ENCODE measurements at places on chromosomes 7 and 10.

GRCh38 chr10:100510533-100511308 is 8.9 kb downstream of the SEC31B start:
- no peak for DNase-seq

DNA sequence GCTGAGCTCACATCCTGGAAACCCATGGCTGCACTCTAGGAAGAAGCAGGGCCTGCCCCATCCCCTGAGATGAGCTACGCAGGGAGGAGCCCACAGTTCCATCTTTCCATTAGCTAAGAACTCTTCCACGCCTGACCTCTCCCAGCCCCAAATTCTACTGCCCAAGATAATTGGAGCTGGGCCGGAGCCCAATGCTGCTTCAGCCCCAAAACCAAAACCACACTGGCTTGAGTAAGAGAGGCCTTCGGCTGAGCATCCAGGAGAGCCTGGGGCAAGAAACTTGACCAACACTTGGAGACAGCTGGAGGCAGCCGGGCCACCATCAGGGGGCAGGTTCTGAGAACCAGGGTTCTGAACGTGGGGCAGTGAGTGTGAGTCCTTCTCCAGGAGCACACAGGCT is 116.1 kb upstream of the ZMIZ1 start:
- no peak for DNase-seq

DNA sequence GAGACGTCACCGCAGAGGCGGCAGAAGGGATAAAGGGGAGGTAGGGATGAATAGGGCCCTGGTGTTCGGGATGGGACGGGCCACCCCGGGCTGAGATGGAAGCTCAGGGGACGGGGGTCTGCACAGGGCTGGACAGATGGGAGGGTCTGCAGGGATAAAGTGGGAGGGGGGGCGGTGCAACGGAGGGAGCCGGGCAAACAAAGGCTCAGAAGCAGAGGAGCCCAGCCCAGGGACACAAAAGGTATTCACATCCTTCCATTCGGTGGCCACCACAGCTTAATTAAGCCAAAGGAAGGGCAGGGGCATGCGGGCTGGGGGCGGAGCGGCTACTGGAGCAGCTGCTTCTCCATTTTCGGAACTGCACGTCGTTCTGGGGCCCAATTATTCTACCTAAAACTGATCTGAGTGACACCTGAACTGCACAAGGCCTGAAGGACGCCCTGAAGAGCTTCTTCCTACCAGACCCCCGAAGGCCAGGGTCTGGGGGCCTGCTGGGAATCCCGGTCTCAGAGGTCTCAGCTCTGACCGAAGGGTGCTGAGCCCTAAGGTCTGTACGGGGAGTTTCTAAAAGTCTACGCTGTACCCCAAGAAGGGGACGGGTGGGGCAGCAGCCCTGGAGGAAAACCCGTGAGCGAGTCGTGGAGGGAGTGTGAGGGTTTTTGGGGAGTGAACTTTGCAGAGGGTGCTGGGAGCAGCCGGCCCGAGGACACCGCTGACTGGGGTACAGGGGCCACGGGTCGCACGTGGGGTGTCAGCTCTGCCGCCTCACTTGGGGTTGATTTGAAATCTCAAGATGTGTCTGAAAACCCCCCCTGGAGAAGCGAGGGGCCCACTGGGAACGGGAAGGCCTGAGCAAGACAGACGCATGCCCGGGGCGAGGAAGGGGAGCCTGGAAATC is 334.8 kb downstream of the DNAJB6 start:
- DNase-seq: no peak

DNA sequence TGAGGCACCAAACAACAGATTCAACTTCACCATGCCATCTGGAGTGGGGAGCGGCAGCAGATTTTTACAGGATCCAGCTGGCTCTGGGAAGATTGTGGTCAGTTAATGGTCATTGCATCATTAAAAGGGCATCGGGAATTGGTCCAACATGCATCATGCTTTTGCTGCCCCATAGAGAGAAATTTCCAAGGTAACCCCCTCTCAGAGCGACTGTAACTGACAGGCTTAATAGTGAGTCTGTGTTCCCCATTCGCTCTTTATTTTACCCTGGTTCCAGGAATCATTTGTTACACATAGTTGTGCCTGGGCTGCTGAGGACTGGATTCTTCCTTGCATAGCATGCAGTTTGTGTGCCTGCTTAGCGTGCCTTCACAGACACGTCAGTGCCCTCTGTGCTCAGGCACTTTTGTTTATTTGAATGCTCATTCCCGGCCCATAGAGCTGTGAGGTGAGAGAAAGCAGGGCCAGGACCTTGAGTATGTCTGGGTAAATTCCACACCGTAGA is 49.9 kb downstream of the CDHR3 start:
- DNase-seq: no peak

Data from hippocampal formation (tissue), 2 donors.